ENCODE measurements at places on chromosomes 1 and 21.

- DNase-seq: no peak
Measured at GRCh38 chr1:232422098-232422497, 207.8 kb downstream of the SIPA1L2 start.

DNA sequence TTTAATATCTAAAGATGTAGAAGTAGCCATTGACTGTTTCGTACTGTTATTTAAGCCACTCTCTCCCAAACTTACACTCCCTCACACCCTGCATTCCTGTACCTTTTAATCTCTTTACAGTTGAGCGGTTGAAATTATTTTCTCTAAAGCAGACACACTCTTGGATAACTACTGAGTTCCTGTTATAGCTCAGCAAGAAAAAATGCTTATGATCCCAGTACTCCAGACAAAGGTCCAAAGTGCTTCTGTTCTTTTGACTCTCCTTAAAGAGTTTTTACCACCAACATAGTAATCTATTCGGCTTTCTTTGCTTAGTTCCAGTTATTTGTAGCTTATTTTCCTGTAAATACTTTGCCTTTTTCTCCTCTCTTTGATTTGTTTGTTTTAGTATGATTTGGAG is 100.1 kb downstream of the ATF6 start:
- no peak for DNase-seq

DNA sequence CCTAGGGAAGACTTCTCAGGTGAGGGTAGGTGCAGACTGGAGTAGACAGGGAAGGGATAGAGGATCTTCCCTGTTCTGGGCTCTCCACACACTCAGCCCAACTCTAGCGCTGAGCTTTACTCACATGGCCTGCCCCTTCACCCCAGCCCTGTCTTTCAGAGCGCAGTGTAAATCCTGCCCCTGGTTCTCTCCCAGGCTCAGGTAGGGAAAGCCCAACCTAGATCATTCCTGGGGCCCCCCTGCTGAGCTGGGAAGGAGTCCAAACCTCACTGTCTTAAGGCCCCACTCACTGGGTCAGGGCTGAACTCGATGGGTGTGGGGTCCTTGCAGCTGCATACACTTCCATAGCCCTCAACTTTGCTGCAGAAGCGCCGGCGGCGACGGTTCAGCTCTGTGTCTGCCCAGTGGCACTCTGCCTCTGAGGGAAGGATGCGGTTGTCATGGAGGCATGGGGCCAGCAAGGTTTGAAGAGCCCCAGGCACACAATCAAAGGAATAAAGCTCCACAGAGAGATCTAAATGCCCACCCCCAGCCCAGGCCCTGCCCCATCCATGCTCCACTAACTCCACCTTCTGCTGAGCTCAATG is 4.2 kb downstream of the POMGNT1 start:
- DNase-seq: no peak

GRCh38 chr1:221708076-221708571 is 33.8 kb downstream of the DUSP10 start:
- DNase-seq: peak; percentile 41

- DNase-seq: no peak
Measured at GRCh38 chr1:205392650-205393049, 29.2 kb downstream of the LEMD1 start.

GRCh38 chr1:151259351-151259750 is 4.8 kb downstream of the PSMD4 start:
- no peak for DNase-seq

DNA sequence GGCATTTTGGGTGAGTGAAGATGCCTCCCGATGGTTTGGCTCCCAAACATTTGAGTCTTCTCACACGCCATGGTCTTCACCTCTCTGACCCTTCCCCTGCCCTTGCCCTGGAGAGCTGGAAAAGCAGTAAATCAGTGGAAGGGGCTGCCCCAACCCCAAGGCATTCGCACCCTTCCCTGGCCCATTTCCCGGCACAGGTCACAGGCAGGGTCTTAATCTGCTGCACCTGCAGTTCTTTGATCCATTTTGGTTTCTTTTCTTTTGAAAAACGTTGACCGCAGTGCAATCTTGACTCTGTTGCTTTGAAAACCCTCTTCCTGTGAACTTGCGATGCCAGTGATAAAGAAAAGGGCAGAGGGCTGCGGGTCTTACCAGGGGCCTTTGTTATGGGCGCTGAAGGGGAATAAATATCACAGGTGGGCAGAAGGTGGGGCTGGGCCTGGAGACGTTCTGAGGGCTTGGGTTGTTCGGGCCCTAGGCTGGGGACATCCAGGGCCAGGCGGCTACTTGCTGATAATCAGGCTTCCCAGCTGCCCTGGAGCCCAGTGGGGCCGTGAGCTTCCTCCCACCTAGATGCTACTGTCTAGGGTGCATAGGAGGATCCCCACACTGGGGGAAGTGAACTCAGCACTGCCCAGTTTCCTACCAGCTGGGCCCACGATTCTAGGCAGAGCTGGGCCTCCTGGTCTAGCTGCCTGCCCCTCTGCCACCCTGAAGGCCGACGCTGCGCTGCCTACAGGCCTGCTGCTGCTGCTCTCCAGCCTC is 38.6 kb upstream of the EPS8L3 start:
- DNase-seq: peak; percentile 31

Data from T-helper 9 cell (primary cell).